Adrenal gland (tissue), 19 donors: ENCODE measurements at places on chromosomes 7 and 10.

DNA sequence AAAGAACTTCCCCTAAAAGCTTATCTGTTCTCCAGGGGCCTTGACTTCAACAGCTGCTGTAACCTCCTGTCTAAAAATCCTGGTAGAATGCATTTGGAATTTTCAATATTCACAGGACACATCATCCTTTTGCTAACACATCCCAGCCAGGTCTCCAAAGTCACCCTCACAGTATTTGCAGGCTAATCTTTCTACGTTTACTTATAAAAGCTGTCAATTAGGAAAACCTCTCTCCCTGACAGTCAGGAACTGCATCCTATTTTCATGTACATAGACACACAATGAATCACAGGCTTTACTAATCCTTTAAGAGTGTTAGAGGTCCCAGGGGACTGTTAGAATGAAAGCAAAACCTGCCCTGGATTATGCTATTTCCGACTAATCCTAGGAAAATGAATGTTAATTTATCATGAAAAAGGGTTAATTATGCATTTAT, 102.2 kb downstream of the GFRA1 start:
- DNase-seq = no peak

- DNase-seq = no peak
Measured at GRCh38 chr10:46520381-46520780, 36.1 kb downstream of the GPRIN2 start.

DNA sequence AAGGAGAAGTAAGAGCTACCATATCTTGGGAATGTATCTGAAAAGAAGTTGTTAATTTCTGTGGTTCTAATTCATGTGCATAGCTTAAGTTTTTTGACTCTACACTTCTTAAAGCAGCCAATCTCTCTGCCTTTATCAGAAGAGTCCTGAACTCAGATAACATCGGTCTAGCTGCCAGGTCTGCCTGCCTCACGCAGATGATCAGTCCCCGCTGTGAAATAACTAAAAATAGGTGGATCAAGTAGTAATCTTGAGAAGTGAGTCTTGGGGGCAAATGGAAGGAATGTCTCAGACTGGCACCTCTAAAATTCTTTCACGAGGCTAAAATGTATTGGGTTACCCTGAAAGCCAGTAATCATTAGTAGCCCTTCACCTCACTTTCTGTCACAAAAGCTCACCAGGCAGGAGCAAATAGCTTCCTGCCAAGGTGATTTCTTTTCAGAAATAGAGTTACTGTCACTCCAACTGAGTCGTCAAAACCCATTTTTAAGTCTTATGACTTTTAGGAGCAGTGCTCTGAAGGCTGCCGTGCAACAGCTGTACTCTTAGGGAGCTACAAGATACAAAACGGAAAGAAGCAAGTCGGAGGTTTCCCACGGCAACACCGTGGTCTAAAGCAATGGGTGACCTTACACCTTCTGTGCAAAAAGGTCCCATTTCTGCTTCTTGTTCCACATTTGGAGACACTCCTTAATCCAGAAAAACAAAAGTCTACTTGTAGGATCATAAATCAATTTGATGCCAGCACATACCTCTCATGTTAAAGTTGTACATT, 85.2 kb downstream of the ABCB5 start:
- no peak for DNase-seq

- DNase-seq = no peak
Measured at GRCh38 chr10:23351926-23352519, 7.4 kb upstream of the C10orf67 start.

DNA sequence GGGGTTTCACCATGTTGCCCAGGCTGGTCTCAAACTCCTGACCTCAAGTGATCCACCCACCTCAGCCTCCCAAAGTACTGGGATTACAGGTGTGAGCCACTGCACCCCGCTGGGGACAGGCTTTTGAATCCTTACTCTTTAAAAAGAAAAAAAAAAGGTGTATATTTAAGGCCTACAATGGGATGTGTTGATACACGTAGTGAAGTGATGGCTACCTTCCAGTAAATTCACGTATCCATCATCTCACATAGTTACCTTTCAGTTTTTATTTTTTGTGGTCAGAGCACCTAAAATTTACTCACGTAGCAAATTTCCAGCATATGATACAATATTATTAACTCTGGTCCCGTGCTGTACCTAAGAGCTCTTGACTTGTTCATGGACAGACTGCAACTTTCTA, 119.5 kb upstream of the INSYN2A start:
- no peak for DNase-seq

DNA sequence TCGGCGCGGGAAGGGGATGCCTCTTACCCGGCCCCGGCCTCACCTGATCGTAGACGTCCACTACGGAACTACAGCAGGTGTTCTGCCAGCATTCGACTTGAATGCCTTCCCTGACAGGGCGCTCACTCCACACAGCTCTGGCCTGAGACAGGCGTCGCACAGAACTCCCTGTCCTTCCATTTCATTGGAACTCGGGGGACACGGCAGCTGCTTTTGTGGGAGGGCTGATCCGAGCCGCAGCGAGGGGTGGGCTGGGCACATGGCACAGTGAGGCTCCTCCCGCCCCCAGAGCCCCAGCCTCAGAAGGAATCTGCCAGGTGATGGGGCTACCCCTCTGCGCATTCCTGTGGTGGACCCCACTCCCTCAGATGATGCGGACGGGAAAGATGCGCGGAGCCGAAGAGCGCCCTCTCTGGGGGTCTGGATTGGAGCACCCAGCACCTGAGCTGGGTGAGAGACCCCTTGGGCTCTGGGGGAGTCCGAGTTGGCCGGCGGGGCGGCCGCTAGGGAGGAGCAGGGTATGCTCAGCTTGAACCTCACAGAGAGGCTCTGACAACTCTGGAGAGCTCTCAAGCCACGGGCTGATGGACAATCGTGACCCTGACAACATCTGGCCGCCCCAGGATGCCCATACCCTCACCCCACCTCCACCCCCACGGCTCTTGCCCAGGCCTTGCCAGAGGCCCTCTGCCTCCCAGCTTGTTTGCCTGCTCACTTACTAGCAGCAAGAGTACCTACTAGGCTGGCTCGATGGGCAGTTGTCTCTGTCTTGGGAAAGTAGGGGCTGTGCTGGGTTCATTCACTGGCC, 36.6 kb downstream of the RASGEF1A start:
- DNase-seq = no peak

DNA sequence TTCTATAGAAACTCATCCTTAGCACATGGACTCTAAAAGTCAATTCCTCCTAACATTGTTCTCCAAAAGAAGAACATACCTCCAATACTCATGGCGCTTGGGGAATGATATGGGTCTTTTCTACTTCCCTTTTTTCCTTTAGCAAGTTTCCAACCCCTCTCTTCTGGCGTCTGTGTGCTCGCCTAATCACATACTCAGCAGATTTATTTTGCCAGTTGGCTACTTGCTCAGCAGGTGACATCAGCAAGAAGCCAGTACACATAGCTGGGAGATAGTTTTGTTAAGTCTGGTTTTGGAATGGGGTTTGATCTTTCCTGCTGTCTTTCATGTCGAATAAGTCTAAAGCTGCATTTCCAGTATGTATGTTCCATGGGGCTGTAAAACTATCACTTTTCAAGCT, 193.8 kb downstream of the POM121L12 start:
- no peak for DNase-seq

DNA sequence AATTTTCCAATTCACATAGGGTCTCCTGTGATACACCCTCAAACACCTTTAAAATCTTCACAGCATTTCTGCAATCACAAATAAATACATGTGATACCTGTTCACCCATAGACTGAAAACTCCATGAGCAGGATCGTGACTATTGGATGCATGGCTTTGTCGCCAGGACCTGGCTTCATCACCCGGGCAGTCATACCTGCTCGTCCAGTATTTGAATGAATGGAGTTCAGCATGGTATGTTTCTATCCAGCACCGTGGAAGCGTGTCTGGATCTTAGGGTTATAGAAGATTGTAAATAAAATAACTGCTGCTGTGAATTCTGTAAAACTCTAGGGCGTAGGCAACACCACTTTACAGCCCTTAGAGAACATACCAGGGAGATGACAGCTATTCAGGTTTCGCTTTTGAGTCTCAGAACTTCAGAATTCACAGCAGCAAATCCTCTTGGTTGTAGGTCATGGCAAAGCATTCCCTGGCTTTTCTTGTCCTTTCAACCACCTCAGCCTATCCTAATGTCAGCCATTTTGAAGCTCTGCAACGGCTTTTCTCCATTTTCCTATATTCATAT, 47.4 kb upstream of the USP6NL start:
- DNase-seq = no peak

GRCh38 chr10:85967594-85967993, 399.0 kb downstream of the GRID1 start:
- no peak for DNase-seq

GRCh38 chr10:5361966-5362365, 2.8 kb upstream of the UCN3 start:
- DNase-seq = no peak

- no peak for DNase-seq
Measured at GRCh38 chr7:120955577-120956149, 5.1 kb downstream of the ING3 start.

- no peak for DNase-seq
Measured at GRCh38 chr7:68943786-68944185, 654.5 kb upstream of the AUTS2 start.
